ENCODE measurements at places on chromosomes 11 and 22. TPM values are rescaled to one million over a fixed set of nuclear protein-coding genes. Genes with fewer than 3 reads are reported as not detected.

Gene TUBA8
- total RNA-seq: 0.85 TPM

GRCh38 chr22:48955351-48956311 is 872.0 kb downstream of the BRD1 start:
- DNase-seq: no peak

GRCh38 chr11:126332221-126332711 is 23.2 kb upstream of the ST3GAL4 start:
- DNase-seq: peak; percentile 35

- DNase-seq: no peak
Observed at GRCh38 chr11:78809931-78810541, 235.4 kb upstream of the NARS2 start.

- no peak for DNase-seq
Observed at GRCh38 chr11:6735306-6735705, 36.5 kb downstream of the OR2AG2 start.

DNA sequence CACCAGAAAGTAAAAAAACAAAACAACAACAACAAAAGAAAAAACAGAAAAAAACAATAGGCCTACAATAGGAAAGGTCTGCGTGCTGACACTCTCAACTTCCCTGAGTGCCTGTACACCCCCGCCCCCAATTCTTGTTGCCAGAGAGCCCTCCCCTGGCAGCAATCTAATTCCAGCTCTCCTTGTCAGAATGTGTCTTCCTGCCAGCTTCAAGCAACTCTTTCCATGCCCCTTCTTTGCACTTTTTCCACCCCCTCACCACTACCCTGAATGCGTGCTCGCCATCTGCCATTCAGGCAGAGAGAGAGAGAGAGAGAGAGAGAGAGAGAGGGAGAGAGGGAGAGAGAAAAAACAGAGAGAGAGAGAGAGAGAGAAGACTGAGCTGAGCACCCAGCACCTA is 245.0 kb downstream of the KIRREL3 start:
- DNase-seq: no peak

DNA sequence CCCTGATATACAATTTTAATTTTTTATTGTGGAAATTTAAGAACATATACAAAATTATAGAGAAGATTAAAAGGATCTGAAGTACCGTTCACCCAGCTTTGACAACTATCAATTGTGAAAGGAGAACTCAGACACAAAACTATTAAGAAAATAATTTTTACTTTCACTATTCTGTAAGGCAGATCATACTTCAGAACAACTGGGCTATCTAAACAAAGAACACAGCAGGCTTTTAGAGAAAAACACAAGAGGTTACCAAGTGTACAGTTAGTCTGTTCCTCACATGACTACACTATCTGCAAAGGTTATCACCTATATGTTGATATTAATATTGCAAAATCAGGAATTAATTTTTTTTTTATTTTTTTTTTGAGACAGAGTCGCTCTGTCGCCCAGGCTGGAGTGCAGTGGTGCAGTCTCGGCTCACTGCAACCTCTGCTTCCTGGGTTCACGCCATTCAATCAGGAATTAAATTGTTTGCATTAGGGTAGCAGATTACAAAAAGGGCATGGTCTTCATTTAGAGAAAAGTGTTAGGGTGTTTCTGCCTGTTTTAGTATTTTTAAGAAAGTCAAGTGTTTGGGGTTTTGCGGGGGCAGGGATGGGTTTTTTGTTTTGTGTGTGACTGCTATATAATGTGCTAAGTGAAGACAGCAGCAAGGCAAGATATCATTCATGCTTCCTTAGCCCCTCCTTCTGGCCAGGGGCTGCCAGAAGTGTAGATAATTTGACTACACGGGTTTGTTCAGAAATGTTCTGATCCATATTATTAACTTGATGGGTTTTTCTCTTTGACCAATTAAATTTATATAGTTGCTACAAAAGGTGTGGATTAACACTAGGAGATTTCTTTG is 27.6 kb upstream of the SIK2 start:
- DNase-seq: peak; percentile 36

- no peak for DNase-seq
Observed at GRCh38 chr11:60917267-60917666, 3.3 kb downstream of the TMEM109 start.

Gene C22orf31
- total RNA-seq: not detected

Gene B3GAT1
- total RNA-seq: not detected

GRCh38 chr11:45798793-45799441 is 6.0 kb upstream of the SLC35C1 start:
- no peak for DNase-seq

Gene RFPL3
- not detected for total RNA-seq

GRCh38 chr11:15599376-15599775 is 484.7 kb downstream of the INSC start:
- no peak for DNase-seq

Gene SC5D
- total RNA-seq: 20.5 TPM

GRCh38 chr11:77127920-77128691 is at the start of gene MYO7A:
MYO7A (plus strand) TSS chr11:77128246; CDS start chr11:77130635, 2,389 bp downstream.
- DNase-seq: no peak

Gene SERPIND1
- not detected for total RNA-seq

- DNase-seq: no peak
Observed at GRCh38 chr22:43633631-43634285, 178.3 kb downstream of the EFCAB6 start.
